ENCODE measurements at places on chromosomes 2 and 18.

DNA sequence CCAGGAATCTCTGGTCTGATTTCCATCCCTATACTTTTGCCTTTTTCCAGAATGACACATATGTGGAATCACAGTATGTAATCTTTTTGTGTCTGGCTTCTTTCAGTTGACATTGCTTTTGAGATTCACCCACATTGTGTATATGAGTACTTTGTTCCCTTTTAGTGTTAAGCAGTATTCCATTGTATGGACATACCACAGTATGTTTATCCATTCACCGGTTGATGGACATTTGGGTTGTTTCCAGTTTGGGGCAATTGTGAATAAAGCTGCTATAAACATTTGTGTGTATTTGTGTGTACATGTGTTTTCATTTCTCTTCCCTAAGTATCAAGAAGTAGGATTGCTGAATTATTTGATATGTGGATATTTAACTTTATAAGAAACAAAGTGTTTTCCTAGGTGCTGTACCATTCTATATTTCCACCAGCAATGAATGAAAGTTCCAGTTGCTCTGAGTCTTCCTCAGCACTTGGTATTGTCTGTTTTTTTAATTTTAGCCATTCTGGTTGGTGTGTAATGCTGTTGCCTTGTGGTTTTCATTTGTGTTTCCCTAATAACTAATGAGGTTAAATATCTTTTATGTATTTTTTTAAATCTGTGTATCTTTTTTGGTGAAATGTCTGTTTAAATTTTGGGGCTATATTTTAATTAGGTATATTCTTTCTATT is 203.5 kb upstream of the HAAO start:
- no peak for DNase-seq

- DNase-seq: peak; percentile 84
Measured at GRCh38 chr18:9613550-9614400, 584 bp downstream of the PPP4R1 start.

- no peak for DNase-seq
Measured at GRCh38 chr2:112003576-112004252, 51.4 kb upstream of the TMEM87B start.

DNA sequence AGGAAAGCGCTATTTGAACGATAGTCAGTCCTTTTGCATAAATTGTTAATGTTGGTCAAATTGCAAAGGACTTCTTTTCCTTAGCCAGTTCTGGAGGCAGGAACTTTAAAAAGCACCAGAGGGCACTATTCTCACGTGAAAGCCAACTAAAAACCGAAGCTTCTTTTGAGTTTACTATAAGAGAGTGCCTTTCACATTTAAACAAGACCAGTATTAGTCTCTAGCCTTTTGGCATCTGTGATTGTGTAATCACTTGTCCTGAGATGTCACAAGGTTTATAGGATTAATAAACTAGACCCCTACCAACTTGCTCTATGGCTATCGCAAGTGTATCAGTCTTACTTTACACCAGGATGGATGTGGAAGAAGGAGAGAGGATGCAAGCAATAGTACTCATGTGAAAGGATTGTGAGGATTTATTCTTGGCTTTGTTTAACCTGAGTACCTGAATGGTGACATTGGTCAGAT is 14.4 kb upstream of the STAT4 start:
- DNase-seq: peak; percentile 24

- DNase-seq: no peak
Measured at GRCh38 chr2:151543876-151544275, 134.2 kb downstream of the RIF1 start.

DNA sequence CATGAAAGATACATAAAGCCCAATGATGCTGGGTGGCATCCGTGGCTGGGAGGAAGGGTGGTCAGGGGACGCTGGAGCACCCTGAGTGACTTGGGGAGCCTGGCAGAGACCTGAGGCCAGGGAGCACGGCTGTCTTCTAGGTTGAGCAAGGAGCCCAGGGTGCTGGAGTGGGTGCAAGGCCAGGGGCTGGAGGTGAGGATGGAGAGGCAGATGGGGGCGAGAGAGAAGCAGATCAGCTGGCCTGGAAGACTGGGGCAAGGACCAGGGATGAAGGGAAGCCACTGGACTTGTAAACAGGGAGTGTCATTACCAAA is 52.2 kb downstream of the FAM178B start:
- DNase-seq: no peak

DNA sequence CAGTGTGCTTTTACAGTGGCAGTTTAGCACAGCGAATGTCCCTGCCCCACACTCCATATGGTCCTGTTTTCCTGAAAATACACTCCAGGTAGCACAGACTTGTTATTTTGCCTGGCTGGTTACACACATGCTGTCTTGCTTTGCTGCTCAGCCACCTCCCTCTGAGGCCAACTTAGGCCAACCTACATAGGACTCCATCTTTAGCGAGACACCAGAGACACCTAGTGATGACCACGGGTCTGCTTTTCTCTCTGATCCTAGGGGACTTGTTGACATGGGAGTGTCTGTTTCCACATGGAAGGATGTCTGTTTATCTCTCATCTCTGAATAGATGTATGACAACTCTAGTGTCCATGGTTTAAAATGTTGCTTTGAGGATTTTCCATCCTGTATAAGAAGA is 43.3 kb downstream of the PLEKHB2 start:
- no peak for DNase-seq

DNA sequence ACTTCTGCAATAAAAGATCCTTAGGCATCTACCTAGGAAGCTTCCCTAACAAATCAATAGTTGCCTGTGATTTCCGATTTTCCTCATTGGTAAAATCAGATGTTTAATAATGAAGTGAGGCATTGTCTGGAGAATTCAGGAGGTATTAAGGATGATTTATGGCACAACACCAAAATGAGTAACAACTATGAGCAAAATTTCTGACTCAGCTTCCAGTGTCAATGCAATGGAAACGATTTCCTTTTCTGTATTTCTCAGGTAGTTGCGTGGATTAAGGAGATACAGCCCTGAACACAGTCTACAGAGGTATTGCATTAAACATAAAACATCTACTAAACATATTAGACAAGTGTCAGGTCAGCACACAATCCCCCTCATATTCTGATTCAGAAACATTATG is 99.5 kb downstream of the EPB41L3 start:
- no peak for DNase-seq

DNA sequence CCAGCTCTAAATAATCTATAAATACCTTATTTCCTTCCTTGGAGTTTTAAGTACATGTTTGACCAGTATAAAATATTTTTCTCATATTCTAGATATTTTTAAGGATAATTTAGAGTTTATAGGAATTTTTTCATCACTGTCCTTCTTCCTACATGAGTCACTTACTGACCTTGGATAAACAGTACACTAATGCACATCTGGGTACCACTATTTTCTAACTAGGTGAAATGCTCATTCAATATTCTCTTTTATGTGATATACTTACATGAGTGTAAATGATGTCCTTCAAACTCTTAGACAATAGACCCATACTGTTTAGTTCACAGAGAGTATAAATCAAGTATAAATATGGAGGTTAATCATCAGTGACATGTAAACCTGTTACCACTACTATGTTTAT is 1574.2 kb upstream of the ACVR2A start:
- DNase-seq: no peak

- DNase-seq: no peak
Measured at GRCh38 chr2:168796583-168797285, 5.7 kb upstream of the NOSTRIN start.

DNA sequence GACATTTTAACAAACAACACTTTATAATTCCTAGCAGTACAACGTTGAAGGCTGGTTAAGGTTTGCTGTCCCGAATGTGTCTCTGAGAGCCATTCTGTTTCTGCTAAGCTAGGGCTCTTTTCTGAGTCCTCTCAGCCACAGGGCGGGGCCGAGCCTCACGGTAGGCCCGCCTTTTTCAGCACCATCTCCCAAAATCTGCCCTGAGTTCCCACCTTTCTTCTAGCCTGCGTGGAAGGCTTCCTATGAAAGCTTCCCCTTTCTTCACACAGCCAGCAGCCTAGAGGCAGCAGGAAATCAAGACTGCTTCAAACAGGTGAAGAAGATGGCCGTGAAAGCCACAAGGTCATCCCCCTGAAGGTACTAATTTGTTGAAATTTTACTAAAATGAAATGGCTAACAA is 255.5 kb downstream of the CDH2 start:
- no peak for DNase-seq

DNA sequence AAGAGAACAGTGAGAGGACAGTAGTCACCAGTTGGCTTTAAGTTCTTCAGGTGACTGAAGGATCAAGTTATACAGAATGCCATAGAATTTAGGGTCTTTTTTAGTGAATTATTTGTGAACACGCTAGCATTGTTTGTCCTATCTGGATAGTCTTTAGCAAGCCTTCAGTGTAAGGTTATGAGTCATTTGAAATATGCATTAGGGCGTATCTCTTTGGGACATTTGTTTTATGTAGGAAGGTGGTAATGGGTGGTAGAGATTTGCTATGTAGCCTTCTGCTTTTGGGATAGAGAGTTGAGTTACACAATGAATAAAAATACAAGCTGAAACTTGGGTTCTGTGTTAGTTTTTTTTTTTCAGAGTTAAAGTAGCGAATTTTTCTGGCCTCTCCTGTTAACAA is 13.0 kb downstream of the ACTR2 start:
- DNase-seq: no peak

- DNase-seq: no peak
Measured at GRCh38 chr2:17813742-17814473, 2.4 kb upstream of the MSGN1 start.

GRCh38 chr2:148716378-148716920 is 71.9 kb downstream of the EPC2 start:
- DNase-seq: no peak

DNA sequence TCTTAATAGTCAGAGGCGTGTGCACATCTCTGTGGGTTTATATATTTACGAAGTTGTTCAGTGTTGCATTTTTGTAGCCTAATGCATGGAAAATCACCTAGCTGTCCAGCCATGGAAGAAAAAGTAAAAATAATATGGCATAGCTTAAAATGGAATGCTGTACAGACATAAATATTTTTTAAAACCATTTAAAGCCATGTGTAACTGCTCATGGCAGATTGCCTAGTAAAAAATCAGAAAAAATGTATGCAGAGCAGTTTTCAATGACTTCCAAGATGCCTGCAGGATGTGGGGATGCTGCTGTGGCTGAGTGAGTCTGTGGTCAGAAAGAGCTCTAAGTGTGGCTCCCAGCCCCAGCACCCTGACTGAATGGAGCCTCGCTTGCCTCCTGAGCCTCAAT is 64.8 kb upstream of the ALKAL2 start:
- DNase-seq: no peak

- no peak for DNase-seq
Measured at GRCh38 chr18:46555724-46556123, 101.3 kb downstream of the LOXHD1 start.

DNA sequence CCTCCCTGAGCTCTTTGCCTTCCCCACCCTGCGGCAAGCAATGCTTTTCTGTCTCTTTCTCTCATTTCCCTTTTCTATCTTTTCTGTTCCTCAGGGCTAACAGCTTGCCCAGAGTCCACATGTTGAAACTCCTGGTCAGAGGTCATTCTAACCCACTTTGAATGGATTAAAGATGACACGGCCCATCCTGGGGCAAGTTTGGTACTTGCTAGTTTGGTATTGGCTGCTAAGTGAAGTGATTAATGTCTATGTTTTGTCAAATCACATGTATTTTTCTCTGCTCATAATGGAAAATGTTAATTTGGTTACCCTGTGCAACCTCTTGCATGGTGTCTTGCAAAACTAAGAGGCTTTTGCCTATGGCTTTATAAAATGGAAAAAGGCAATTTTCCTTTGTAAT is 960.2 kb downstream of the CNTNAP5 start:
- DNase-seq: no peak

DNA sequence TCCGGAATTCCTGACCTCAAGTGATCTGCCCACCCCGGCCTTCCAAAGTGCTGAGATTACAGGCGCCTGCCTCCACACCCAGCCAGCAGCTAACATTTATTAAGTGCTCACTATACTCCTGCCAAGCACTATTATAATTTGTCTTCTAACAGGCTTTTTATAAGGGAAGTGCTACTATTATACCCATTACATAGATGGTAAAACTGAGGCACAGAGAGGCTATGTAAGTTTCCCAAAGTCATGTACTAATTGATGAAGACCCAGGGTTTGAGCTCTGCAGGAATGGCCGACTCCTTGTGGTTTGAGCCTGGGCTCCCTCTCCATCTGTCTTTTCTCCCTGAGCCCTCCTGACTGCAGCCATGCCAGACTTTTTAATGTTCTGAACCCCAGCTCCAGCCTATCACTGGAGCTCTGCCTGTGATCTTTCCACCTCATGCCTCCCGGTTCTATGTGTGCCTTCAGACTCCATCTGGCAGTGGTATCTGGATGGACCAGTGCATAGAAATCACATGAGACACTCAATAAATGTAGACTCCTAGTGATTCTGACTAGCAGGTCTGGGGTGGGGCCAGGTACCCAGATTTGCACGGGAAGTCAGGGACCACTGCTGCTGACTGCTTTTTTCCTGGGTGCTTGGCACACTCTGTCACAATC is 197.1 kb downstream of the NEDD4L start:
- no peak for DNase-seq

DNA sequence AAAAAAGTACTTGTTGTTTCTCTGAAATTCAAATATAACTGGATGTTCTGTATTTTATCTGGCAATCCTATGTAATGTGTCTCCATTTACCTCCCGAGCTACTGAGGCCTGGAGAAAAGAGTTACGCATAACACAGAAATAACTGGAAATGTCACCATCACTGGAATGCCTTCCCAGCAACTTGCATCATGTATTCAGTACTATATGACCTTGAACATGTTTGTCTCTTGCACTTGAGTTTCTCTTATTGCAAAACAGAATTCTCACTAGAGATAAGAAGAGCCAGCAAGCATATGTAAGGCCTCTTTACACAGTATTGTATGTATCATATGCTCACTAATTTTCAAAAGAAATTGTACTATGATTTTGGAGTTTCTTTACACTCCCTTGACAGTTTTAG is 99.6 kb upstream of the CTAGE1 start:
- DNase-seq: no peak

- no peak for DNase-seq
Measured at GRCh38 chr2:56227811-56228210, 44.0 kb downstream of the CCDC85A start.

DNA sequence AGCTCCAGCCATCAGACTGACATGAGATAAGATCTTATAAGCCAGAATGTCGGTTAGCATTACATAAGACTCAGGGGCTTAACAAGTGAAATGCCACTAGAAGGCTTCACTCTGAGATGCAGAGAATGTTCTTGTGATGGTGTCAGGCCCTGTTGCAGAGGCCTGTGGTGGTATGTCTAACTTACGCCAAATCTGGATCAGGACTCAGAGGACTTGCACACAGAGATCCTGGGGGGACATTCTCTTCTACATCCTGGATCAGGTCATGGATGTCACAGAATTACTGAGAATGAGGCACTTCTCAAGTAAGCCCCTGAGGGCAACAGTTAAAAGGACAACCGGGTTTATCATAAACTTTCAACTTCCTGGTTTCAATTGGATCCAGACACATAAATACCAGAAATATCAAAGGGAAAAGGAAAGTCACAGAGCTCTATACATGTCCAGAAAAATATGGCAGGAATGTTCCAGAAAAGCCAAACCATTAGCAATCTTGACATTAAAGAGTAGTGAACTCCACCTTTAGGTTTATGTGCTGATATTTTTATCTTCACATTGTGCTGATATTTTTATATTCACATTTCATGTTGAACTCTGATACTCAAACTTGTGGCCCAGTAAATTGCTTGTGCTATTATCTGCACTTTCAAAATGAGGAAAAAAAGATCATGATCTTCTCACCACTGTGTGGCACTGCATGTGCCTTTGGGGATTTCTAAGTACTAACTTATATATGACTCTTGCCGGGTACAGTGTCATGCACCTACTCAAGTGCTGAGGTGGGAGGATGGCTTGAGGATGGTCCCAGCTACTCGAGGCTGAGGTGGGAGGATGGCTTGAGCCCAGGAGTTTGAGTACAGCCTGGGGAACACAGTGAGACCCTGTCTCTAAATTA is 137.5 kb upstream of the RNF152 start:
- DNase-seq: no peak
